ENCODE measurements at places on chromosomes 16 and 17.

DNA sequence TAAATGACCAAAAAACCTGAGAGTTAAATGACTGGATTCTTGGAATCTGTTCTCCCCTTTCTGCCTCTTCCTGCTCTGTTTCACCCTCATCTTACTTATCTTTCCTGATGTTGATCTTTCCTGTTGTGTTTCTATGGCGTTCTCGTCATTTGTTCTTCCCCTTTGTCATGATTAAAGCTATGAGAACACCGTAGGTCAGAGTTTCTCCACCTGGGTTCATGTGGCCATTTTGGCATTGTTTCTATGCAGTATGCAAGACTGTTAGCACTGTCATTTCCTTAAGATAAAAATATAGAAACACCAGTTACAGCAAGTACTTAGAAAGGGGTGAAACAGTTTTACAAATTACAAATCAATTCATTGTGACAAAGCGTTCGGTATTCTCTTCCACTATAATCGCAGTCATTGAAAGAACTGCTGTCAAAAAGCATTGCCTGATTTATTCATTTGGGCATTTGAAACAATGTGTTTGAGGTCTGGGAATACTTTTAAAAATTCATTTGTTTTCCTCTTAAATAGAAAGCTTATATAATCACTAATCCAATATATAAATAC is 166.0 kb downstream of the PHKB start:
- no peak for DNase-seq

- no peak for DNase-seq
Measured at GRCh38 chr17:2084036-2084765, 29.3 kb downstream of the HIC1 start.

DNA sequence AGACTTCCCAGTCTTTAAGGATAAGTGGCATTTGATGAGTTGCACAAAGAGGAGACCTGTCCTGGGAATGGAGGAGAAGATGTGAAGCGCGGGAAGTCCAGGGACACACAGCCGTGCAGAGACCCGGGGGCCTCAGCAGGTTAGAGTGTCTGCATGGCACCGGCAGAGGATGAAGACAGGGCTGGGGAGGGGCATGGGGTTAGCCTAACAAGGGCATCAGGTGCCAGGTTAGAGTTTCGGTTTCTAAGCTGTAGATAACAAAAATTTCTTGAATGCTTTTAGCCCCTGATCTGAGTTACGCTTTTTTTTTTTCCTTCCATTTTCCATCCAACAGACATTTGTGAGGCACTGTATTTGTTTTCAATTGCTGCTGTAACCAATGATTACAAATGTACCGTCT is 594.3 kb downstream of the MAF start:
- no peak for DNase-seq

- peak; percentile 19 for DNase-seq
Measured at GRCh38 chr17:13306310-13306962, 288.6 kb upstream of the ELAC2 start.

- no peak for DNase-seq
Measured at GRCh38 chr17:31743797-31744196, 115.2 kb downstream of the COPRS start.

GRCh38 chr17:2266865-2267228 is 36.7 kb downstream of the SMG6 start:
- no peak for DNase-seq

- DNase-seq: no peak
Measured at GRCh38 chr16:54503011-54503855, 216.6 kb upstream of the IRX3 start.
